ENCODE measurements at places on chromosomes 2 and 18.

DNA sequence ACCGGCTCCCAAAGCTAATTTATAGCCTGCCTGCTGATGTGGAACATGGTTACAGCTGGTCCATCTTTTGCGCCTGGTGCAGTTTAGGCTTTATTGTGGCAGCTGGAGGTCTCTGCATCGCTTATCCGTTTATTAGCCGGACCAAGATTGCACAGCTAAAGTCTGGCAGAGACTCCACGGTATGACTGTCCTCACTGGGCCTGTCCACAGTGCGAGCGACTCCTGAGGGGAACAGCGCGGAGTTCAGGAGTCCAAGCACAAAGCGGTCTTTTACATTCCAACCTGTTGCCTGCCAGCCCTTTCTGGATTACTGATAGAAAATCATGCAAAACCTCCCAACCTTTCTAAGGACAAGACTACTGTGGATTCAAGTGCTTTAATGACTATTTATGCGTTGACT is 51.4 kb downstream of the TMEM178A start:
- no peak for DNase-seq

- DNase-seq = no peak
Measured at GRCh38 chr18:6784046-6784445, 54.5 kb downstream of the ARHGAP28 start.

DNA sequence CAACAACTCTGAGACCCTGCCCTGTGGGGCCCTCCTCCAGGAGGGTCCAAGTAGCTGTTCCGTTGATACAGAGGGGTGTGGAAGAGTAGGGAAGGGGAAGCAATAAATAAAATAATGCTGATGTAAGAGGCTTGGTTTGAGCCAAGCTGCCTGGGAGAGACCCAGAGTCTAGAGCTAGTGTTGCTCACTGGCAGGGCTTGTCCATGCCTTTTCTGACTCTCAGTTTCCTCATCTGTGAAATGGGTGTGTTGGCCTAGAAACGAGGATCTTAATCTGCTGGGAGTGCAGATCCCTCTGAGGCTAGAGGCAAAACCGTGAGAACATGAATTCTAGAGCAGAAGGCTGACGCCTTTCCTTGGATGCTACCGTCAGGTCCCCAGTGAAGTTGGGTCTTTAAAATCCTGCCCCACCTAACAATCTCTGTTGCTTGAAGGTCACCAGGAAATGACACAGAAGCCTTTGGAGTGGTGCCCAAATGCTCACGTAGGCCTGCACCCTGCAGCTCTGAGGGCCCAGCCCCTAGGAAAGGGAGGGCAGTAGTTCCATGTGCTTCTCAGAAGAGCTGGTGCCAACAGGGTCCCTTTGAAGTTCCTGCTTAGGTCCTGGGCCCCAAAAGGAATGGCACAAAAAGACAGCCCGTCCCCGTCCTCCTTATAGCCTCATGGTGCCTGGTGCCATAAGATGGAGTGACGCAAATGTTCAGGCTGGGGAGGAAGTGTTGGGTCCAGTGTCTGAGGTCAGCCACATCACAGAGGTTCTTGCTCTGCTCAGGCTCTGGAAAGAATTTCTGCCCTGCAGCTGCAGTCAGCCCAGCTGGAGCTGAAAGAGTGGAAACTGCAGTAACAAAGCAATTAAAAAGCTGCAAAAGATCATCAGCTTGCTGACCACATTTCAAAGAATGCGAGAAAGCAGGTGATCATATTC is 73.2 kb upstream of the SMAD2 start:
- no peak for DNase-seq

- no peak for DNase-seq
Measured at GRCh38 chr2:144471305-144472045, 48.4 kb downstream of the ZEB2 start.

- DNase-seq = no peak
Measured at GRCh38 chr2:231245249-231246094, 47.0 kb downstream of the ARMC9 start.

- DNase-seq = no peak
Measured at GRCh38 chr2:49224426-49225010, 70.2 kb upstream of the FSHR start.

GRCh38 chr2:148590612-148591011 is 53.9 kb upstream of the EPC2 start:
- DNase-seq = no peak

DNA sequence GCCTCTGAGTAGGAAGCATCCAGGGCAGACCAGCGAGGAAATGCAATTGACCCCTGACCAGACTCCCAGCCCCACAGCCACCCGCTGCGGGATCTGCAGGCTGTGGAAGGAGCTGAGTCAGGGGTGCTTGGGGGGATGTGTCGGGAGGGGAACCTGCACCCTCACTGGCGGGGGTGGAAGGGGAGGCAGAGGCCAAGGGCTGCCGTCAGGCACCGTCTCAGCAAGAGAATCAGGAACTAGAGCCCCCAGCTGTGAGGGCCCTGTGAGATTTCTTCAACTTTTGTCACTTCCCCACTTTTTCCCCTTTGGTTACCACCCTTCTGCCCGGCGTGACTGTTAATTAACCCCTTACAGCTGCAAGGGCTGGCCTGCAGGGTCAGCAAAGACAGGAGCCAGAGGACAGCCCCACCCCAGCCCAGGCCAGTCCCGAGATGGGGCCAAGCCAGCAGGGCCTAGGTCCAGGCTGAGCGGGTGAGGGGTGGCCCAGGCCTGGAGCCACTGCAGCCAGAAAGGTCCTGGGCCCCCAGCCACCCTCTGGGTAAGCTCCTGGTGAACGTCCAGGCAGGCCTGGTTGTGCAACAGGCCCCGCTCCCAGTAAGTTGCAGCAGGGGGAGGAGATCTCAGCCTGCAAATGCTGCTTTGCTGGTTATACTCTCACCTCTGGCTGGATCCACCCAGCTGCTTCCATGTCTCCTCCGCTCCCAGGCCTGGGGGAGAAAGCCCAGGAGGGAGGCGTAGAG is 147.0 kb upstream of the ID2 start:
- DNase-seq = no peak

DNA sequence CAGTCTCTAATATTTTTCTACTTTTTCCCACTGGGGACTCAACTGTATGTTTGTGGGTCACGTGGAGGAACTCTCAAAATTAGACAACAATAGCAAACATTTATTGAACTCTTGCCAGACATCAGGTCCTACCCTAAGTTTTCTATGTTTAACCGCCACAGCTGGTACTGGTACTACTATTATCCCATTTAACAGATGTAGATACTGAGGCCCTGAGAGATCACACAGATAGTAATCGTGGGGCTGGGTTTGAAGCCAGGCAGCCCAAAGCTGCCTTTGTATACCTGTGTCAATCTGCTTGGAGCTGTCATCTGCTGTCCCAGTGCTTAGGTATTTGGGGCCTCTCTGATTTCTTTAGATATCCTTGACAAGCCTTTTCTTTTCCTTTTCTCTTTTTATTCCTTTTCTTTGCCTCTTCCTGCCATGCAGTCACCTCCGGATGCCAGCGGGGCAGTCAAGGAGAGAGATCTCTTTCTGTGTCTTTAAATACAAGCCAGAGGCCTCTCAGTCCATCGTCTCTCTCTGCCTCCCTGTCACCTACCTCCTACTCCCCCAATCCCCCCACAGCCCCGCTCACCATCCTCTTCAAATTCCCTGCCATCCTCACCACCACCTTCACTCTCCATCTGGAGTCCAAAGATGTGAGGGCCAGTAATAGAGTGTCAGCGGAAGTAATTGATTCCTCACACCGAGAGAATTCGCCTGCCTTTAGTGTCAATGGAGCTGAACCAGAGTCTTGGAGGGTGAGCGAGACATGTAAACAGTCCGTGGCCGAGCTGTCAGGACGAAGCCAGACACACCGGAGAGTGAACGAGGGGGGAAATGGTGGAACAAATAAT is 23.4 kb downstream of the NRP2 start:
- no peak for DNase-seq

GRCh38 chr18:47166294-47166693 is 9.9 kb downstream of the IER3IP1 start:
- DNase-seq = no peak

DNA sequence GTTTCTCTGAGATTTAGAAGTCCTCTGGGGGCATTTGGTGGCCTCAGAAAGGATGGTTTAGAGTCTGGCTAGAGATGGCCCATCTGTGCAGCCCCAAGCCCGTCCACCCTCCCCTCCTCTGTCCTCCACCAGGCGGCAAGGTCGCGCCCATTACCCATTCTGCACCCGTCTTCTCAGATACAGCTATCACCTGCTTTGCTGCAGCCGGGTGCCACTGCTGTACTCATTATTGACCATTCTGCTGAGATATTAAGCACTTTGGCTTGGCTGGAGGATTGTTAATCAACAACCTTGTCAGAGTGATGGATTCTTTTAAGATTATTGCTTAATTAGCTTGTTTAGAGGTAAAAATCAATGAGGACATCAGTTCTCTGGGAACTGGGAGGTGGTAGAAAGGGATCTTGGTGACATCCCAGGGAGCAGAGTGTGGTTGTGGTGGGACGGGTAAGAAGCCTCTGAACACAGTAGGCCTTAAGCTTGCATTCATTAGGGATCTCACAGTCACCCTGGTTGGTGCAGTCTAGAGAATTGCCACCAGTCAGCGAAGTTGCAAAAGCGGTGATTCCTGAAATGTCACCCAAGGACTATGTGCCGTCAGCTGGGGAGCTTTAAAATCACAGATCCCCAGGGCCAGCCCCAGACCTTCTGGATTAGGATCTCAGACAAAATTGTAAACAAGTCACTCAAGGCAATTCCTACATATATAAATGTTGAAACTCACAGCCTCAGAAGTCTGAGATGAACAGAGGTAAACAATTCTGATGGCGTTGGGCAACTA is 90.9 kb downstream of the CAPN13 start:
- DNase-seq = no peak

Data from activated naive CD4-positive, alpha-beta T cell (primary cell).